ENCODE measurements at places on chromosomes 5 and 9.

DNA sequence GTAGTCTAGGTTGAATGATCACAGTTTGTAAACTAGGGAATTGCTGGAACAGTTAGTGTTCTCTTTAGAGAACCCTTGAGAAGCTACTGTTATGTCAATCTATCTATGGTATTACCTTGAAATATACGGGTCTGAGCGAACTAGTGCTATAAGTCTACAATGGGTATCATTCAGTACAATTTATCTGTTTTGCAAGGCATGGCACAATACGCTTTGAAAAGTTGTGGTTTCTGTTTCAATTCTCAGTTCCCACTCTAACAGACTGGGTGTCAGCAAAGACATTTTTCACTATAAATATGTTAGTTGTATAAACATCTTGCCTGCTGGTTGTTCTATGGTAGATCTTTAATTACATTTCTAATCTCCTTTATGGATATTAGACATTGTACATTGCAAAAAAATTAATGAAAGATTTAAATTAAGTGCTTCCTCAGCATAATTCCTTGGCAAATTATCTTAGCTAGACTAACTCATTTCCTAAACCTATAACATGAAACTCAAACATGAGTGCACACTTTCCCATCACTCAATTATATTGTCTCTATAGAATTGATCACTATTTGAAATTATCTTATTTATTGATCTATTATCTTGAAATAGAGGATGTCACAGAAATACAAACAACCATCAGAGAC is 24.9 kb upstream of the SLCO6A1 start:
- DNase-seq = no peak

GRCh38 chr5:77635067-77635916 is 3.2 kb downstream of the OTP start:
- DNase-seq = no peak

DNA sequence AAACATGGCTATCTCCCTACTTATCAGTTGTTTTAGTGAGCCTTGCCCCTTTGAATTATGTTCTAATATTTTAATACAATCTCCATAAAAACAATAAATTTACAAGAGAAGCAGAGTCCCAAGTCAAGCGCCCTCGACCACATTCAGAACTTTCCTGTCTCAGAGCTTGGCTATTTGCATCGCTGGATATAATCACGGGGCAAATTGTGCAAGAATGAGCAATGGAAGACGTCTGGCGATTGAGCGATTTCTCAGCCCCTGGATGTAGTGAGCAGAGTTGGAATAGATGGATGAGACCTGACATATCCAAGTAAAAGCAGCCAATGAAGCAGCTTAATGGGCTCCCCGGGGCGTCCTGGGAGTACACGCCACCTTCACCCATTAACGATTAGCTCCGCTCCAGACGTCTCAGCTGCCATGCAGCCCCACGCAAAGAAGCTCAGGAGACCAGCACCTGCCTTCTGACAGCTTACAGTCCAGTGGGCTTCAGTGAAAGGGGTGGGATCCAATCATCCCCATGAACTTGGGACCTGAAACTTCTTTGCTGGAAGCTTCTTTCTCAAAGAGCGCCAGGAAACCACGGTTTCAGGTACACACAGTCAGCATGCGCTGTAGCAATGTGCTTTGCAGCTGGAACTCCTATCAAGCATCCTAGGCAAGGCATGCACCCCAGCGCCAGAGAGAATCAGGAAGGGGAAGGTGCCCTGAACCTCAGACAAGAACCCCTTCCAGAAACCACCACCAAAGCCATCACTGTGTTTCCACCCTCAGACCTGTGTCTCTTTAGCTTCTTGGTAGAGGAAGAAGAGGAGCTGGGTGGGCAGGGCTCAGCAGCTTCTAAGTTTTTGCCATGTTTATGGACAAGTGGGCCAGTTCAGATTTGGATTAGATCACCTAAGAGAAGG is 92.0 kb upstream of the IRX4 start:
- no peak for DNase-seq

GRCh38 chr9:112112941-112113681 is 62.0 kb downstream of the SUSD1 start:
- no peak for DNase-seq

DNA sequence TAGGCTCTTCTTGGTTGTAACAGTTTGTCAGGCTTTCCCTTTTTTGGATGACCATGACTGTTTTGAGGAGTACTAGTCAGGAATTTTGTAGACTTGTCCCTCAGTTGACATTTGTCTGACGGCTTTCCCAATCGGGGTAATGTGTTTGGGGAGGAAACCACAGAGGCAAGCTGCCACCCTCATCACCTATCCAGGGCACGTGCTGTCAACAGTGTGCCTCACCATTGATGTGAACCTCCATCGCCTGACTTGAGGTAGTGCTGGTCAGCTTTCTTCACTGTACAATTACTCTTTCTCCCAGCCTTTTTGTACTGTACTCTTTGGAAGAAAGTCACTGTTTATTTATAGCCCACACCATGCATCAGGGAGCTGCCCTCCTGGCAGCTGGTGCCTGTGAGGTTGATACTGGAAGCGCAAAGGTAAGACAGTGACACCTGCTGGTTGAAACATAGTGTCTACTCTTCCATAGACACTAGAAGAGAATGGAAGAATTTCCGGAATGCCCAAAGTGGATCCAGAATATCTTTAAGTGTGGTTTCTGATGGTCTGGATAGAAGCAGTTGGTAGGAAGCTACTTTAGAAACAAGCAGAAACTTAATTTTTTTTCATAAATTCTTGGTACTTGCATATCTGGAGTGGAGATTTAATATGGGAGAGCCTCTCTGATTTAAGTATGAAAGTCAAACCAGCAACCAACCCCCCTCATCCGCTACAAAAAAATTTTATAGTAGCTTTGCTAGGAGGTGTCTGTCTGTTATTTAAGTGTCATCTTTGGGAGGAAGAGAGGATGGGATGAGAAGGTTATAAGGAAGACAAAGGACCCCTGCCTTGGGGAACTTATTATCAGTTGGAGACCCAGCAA is 69.3 kb downstream of the SNX30 start:
- no peak for DNase-seq

DNA sequence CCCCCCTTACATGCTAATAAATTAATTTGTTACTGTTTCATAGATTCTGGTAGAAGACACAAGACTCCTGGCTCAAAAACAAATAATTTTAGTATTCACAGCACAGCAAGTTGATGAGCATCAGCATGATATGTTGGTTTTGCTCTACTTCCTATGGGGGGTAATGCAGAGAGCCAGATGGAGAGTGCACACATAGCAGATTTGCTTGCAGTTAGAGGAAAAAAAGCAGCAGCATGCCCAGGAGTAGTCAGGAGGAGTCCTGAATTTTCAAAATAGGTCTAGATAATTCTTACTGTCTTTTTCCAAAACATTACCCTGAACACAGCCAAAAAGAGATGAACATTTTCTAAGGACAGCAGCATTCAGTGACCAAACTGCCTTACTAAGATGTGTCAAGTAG is 261.3 kb downstream of the COX7C start:
- no peak for DNase-seq

- no peak for DNase-seq
Measured at GRCh38 chr9:22595805-22596204, 149.2 kb downstream of the DMRTA1 start.

DNA sequence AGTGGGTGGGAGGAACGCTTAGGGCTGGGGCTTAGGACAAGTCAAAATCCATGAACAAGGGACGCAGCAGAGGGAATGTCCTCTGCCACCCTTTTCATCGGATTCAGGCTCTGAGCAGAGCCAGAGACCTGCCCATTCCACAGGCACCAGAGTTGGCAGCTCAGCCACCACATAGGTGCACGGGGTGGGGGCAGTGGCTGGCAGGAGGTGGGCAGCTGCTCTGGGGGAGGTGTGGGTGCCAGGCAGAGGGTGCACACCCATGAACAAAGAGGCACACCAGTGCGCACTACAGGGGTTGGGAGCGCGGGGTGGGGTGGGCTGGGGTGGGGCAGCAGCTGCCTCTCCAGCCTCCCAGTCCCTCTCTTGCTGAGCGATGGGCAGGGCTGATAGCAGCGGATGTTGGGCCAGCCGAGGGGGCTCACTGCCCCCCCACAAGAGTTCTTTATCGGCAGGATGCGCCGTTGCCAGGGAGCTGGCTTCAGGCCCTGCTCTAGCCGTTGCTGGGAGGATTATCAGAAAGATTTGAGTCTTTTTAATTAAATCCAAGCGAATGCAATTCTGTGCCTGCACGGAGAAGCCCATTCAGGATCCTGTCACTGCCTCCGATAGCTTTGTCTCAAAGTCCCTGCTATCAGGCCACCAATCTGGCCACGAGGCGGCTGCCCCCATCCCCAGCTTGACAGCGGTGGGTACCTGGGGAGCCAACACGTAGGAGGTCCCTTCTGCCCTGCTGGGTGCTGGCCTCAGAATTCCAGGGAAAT is 64.3 kb upstream of the LMX1B start:
- no peak for DNase-seq

DNA sequence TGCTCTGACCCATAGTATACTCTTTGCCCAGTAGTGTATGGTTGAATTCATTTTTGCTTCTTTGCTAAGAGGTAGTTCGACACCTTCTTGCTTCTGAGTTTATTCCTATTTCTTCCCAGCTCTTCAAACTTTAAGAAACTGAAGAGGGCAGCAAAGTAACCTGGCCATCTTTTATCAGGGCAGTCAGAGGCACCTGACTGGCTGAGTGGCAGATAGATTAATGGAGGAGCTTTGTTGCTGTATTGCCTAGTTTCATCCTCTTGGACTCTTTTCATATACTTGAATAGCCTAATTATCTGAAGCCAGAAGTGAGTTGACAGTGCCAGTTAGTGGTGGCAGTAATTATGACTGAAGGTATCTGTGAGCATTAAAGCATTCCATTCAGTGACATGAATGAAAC is 82.5 kb downstream of the UHRF2 start:
- no peak for DNase-seq

GRCh38 chr5:66864240-66864884 is 268.2 kb downstream of the MAST4 start:
- DNase-seq = no peak

DNA sequence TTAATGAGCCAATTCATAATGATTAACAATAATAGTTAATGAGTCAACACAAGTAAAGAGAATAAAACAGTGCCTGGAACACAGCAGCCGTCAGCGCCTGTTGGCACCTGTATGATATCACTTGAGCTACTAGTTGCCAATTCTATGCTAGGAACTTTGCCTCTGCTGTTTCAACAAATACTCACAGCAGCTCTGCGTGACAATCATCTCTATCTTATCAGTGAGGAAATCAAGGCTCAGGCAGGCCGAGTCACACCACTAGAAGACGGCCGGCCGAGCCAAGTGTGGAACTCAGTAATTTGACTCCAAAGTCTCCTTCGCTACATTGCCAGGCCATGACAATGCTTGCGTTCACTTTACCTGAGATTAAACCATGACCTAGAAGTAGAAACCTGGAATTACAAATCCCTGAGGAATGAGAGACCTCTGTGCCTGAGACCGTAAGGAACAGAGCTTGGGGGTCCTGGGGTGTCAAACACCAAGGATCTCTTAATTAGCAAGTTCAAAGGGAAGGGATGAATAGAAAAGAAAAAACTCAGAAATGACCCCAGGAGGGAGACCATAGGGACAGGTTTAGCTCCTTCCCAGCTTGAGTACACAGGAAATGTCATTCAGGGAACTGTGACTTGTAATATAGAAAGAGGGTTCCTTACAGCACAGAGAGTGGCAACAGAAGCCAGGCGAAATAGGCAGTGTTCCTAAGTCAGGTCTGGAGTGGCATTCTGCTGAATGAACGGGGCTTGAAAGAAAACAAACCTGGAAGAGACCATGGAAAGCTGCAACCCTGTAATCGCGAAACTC is 109.1 kb downstream of the SUSD1 start:
- DNase-seq = no peak

DNA sequence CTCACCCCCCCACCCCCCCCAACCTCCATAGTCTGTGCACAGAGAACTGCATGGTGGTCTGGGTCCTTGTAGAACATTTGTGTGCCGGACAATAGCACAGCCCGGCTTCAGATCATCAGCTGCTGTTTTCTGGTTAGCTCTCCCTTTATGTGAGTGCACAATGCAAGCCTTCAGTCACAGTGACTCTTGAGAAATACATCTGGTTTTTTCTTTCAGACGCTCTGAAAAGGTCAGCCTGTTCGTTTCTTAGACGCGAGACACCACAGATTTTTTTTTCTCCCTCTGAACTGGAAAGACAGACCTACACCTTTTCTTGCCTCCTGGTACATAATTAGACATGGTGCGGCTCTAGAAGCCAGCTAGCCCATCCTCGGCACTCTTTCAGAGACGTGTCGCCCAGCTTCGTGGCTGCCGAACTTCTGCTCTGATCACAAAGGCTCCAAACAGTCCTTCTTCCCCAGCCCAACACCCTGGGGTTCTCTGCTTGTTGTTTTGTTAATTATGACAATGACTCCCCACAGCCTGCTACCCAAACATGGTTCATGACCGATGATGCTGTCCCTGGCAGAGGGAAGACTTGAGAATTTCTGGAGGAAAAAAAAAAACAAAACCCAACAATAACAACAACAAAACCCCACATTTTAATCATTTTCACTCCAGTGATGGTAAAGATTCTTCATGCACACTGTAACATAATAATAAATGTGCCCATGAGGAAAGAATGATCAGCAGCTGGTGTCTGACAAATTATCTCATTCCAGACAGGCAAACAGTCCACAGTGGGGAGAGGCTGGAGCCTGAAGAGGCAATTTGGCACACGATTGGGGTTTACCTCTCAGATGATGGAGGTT is 241.4 kb upstream of the ZNF462 start:
- DNase-seq = no peak

GRCh38 chr5:141969783-141970771 is 1.2 kb downstream of the RNF14 start:
- no peak for DNase-seq

- DNase-seq = no peak
Measured at GRCh38 chr5:35138232-35138631, 90.5 kb upstream of the AGXT2 start.

GRCh38 chr9:121074370-121075250 is at the start of gene CNTRL:
CNTRL (plus strand) TSS chr9:121074955; CDS start chr9:121088327, 13,372 bp downstream.
- peak; percentile 49 for DNase-seq

DNA sequence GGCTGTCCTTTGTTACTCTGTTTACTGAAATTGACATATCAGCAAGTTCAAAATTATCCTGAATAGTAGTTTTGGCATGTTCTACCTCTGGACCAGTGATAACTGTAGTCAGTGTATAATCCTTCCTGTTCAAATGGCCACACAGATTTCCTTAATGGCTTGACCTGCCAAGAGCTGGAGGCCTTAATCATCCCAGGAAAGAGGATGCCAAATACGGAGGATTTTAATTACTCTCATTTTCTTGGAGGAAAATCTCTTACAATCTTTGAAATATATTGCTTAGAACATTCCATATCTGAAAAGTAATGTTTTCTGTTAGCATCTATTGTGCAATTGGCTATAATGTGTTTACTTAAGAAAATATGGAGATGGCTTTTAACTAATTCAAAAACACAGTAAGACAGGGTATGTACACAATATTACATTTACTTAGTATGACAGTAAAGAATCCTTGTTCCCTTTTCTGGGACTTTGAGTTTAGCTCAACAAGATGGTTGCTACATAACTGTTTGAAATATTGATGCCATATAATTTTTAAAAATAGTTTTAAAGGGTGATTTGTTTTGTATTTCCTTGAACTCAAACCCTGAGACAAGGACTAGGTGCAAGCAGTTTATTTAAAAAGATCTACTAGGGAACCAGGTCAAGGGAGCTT is 68.9 kb upstream of the SELENOP start:
- no peak for DNase-seq

- no peak for DNase-seq
Measured at GRCh38 chr5:88190106-88190834, 78.4 kb downstream of the TMEM161B start.
